ENCODE measurements at places on chromosomes 7 and 10. TPM values are rescaled to one million over a fixed set of nuclear protein-coding genes. Genes with fewer than 3 reads are reported as not detected.

DNA sequence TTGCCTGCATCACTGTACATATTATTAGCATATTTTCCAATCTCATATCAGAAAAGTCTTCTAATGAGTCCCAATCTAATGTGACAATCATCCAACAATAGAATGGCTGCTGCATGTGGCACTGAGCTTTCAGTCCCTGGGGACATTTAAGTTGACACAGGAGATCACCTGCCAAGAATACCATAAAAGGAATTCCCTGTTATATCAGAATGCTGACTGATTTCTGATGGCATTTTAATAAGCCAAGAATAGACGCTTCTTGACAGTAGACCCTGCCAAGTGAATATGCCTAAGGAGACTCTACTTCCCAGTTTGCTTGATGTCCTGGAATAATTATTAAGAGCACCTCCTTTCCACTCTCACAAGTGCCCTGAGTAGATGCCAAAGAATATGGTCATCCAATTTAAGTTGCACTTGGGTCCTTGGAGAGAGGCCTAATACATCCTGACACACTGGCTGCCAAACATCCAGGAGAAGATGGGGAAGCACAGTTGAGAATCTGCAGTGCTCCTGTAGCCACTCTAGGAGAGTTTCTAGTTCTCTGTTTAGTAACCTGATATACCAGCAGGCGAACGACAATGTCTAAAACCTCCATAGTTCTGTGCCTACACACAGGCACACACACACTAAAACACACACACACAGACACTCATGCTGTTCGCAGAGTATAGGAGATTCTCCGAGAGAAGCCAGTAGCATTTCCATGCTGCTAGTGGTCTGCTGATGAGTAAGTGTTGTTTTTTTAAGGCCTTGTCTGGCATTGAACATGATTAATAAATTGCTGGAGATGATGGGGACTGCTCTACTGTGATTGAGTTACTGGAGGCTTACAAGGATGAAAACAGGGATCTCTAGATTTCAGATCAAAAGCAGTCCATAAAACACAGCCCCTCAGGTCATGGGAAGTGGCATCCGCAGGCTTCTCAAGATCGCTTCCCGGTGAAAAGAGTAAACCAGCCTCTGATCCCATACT, 369.6 kb downstream of the KCNMA1 start:
- no peak overlapping the region for H3K4me3 ChIP-seq
- no peaks in the 10 kb centered on the region for H3K36me3 ChIP-seq
- no peaks in the 10 kb centered on the region for H3K27me3 ChIP-seq
- H3K27ac ChIP-seq = no peak overlapping the region
- no peak for DNase-seq
- peaks cover 19% of the 10 kb centered on the region for H3K4me1 ChIP-seq

DNA sequence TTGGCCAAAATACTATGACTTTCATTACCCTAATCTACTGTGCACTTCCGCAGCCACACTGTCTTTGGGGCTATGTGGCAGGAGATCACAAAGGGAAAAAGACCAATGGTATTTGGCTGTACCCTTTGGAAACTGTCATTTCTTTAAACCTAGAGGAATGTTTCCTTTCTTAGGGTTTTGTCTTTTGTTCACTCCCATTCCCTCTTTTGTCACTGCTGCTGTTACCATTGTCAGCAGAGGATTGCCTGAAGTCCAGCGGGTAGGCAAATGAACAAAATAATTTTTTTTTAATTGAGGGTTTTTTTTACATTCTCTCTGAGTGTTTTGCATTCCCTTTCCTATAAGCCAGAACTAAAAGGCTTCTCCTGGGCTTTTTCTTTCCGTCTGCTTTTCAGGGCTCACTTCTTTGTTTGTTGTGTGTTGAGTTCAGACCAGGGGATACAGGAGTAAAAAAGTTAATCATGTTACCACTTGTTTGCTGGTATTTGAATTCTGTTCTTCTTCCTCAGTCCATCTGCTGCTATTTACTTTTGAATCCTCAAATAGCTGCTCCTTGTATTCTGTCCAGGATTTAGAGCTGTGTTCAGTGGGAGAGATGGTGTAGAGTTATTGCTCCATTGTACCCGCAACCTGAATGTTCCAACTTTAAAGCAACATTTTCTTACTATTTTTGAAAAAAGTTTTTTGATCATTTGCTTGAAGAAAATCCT, 374.6 kb downstream of the SUGCT start:
- H3K36me3 ChIP-seq = no peaks in the 10 kb centered on the region
- DNase-seq = no peak
- H3K4me3 ChIP-seq = no peak overlapping the region
- H3K27ac ChIP-seq = no peak overlapping the region
- no peaks in the 10 kb centered on the region for H3K4me1 ChIP-seq

- no peaks in the 10 kb centered on the region for H3K36me3 ChIP-seq
- H3K4me3 ChIP-seq = no peak overlapping the region
- H3K27me3 ChIP-seq = no peaks in the 10 kb centered on the region
- peak; percentile 60 for DNase-seq
Observed at GRCh38 chr10:29969255-29970011, 90.0 kb downstream of the JCAD start.

GRCh38 chr7:25485026-25485425, 256.7 kb upstream of the NPVF start:
- no peak overlapping the region for H3K4me3 ChIP-seq
- no peaks in the 10 kb centered on the region for H3K36me3 ChIP-seq
- H3K27ac ChIP-seq = no peak overlapping the region
- H3K27me3 ChIP-seq = no peaks in the 10 kb centered on the region
- DNase-seq = no peak
- no peaks in the 10 kb centered on the region for H3K4me1 ChIP-seq

GRCh38 chr10:33509231-33509831, 174.9 kb upstream of the NRP1 start:
- peaks cover 11% of the 10 kb centered on the region for H3K4me1 ChIP-seq
- DNase-seq = peak; percentile 32
- no peak overlapping the region for H3K27ac ChIP-seq
- no peaks in the 10 kb centered on the region for H3K36me3 ChIP-seq
- no peaks in the 10 kb centered on the region for H3K27me3 ChIP-seq

- peaks cover 2% of the 10 kb centered on the region for H3K27me3 ChIP-seq
- H3K4me3 ChIP-seq = no peak overlapping the region
- H3K36me3 ChIP-seq = no peaks in the 10 kb centered on the region
- no peak overlapping the region for H3K27ac ChIP-seq
Observed at GRCh38 chr10:124251317-124252065, 158.1 kb upstream of the CHST15 start.

GRCh38 chr10:129922598-129923123, 41.4 kb downstream of the EBF3 start:
- H3K27ac ChIP-seq = no peak overlapping the region
- peak; percentile 24 for DNase-seq
- peaks cover 11% of the 10 kb centered on the region for H3K4me1 ChIP-seq
- no peak overlapping the region for H3K4me3 ChIP-seq
- no peaks in the 10 kb centered on the region for H3K36me3 ChIP-seq

- H3K4me1 ChIP-seq = no peaks in the 10 kb centered on the region
- no peaks in the 10 kb centered on the region for H3K36me3 ChIP-seq
- H3K4me3 ChIP-seq = no peak overlapping the region
- no peak for DNase-seq
- H3K27ac ChIP-seq = no peak overlapping the region
Observed at GRCh38 chr10:34415039-34415438, 400.1 kb downstream of the PARD3 start.

- H3K4me3 ChIP-seq = peak overlapping the region; percentile 69
- H3K27me3 ChIP-seq = no peaks in the 10 kb centered on the region
- peak overlapping the region; percentile 80 for H3K27ac ChIP-seq
- peaks cover 31% of the 10 kb centered on the region for H3K4me1 ChIP-seq
- DNase-seq = no peak
- H3K36me3 ChIP-seq = no peaks in the 10 kb centered on the region
Observed at GRCh38 chr10:32379950-32380551, 33.1 kb upstream of the EPC1 start.

- H3K27me3 ChIP-seq = no peaks in the 10 kb centered on the region
- no peak overlapping the region for H3K27ac ChIP-seq
- DNase-seq = no peak
Observed at GRCh38 chr10:132541129-132541528, 3.5 kb downstream of the INPP5A start.

GRCh38 chr7:14839307-14839706, 63.2 kb downstream of the DGKB start:
- no peak for DNase-seq
- H3K27me3 ChIP-seq = no peaks in the 10 kb centered on the region
- peaks cover 29% of the 10 kb centered on the region for H3K4me1 ChIP-seq

- no peak for DNase-seq
- peaks cover 75% of the 10 kb centered on the region for H3K36me3 ChIP-seq
- H3K27me3 ChIP-seq = no peaks in the 10 kb centered on the region
- H3K4me3 ChIP-seq = peak overlapping the region; percentile 11
Observed at GRCh38 chr7:2358968-2359527, 4.4 kb downstream of the EIF3B start.

DNA sequence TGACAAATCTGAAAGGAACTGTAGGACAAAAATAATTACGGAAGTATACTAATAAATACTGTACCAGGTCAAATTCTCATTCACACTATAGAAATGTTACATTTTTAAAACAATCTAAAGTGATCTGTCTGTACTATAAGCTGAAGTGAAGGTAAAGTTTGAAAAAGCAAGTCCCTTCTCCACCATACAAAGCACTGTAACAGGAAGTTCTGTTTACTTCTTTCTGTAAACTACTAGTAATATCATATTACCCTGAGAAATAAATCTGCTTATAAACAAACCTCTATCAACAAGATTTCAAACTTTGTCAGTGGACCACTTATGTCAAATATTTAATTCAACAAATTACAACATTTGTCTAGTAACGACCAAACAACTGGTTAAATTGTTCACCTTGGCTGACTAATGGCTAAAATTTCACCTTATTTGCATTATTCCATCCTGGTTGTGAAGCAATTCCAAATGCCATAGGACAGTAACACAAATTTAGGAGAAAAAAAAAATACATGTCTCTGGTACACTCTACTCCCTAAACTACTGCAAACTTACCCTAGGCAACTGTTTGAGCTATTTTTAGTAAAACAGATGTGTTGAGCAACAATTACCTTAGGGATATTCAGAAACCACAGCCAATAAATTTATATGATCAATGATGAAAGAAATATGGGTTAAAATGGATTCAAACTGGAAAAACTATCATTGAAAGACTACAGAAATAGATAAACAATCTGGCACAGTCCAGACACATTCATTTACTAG, 126.0 kb downstream of the NRBF2 start:
- peak overlapping the region; percentile 46 for H3K27ac ChIP-seq
- no peaks in the 10 kb centered on the region for H3K36me3 ChIP-seq
- peak overlapping the region; percentile 44 for H3K4me3 ChIP-seq
- peaks cover 82% of the 10 kb centered on the region for H3K4me1 ChIP-seq

DNA sequence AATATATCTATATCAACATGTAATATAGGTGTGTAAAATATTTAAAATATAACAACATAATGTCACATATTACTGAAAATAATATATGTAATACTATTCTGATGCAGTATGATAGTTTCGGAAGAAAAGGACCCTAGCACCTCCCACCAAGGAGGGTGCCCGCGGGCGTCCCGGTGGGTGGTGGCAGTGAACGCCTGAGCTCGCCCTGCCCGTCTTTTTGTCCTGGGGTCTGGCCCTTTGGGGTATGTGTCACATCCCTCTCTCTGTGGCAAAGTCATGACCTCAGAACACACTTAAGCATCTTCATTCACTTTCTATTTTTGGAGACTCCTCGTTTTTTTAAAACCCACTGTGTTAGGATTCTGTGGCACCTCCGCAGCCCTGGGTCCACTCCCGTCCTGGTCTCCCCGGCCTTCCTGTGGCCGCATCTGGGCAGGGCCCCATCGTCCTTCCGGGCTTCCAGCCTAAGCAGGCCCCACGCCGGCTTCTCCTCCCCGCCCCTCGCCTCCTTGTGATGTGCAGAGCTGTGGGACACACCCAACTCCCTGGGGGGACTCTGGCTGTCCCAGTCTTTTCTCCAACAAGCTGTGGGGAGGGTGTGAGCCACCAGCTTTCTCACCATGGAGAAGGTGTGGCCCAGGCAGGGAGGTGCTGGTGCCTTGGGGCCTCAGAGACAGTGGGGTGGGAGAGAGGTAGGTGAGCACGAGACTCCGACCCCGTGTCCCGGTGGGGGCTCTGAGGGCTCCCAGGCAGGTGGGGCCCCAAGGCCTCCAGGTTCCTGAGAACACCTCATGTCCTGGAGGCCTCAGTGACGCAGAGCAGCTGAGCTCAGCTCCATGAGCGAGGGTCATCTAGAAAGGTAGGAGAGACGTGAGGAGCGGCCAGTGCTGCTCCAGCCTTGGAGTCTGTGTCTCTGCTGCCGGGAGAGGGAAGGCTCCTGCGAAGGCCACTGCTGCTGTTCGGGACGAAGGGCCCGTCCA, 16.5 kb downstream of the PWWP2B start:
- no peak overlapping the region for H3K4me3 ChIP-seq
- peaks cover 50% of the 10 kb centered on the region for H3K4me1 ChIP-seq
- DNase-seq = no peak
- peak overlapping the region; percentile 76 for H3K27ac ChIP-seq
- no peaks in the 10 kb centered on the region for H3K27me3 ChIP-seq
- H3K36me3 ChIP-seq = no peaks in the 10 kb centered on the region

GRCh38 chr10:36366843-36367242, 724.7 kb upstream of the FZD8 start:
- no peak overlapping the region for H3K27ac ChIP-seq
- no peaks in the 10 kb centered on the region for H3K36me3 ChIP-seq
- no peak for DNase-seq

DNA sequence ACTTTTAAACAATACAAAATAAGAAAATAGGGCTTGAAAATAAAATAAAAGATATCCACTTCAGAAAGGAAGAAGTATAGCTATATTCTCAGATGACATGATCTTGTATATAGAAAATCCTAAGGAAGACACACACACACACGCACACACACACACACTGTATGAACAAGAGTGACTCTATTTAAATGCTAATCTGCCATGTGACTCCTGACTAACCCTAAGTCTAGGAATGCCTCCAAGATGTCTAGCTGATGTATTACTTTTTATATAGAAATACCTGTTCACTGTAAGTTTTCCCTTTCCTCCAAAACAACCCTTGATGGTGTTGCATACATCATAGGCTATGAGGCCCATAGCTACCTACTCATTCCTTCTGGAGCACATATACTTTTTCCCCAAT, 173.1 kb upstream of the LRRTM3 start:
- H3K27ac ChIP-seq = no peak overlapping the region
- H3K4me1 ChIP-seq = no peaks in the 10 kb centered on the region
- no peak overlapping the region for H3K4me3 ChIP-seq
- DNase-seq = no peak

HTR5A gene
- total RNA-seq = not detected

TRIL gene
- total RNA-seq = 3.2 TPM

ZNF488 gene
- 0.08 TPM for total RNA-seq

RBP3 gene
- total RNA-seq = not detected

GNAT3 gene
- total RNA-seq = not detected

RASA4B gene
- 85.7 TPM for total RNA-seq

KCNIP2 gene
- 2.4 TPM for total RNA-seq

PRSS2 gene
- not detected for total RNA-seq

UCN3 gene
- total RNA-seq = not detected

PAX4 gene
- not detected for total RNA-seq

PCLO gene
- total RNA-seq = not detected

LRRC4 gene
- 3.2 TPM for total RNA-seq

VSTM2A gene
- total RNA-seq = not detected

GRM3 gene
- total RNA-seq = not detected

BLNK gene
- 1.1 TPM for total RNA-seq

HPS1 gene
- 17.7 TPM for total RNA-seq

GJC3 gene
- total RNA-seq = not detected

KCNH2 gene
- total RNA-seq = 0.22 TPM

WDFY4 gene
- total RNA-seq = 0.69 TPM
